ENCODE measurements at places on chromosomes 3 and 15.
A peak's percentile ranks its signal among the peaks of the same experiment; 100 is the strongest.

DNA sequence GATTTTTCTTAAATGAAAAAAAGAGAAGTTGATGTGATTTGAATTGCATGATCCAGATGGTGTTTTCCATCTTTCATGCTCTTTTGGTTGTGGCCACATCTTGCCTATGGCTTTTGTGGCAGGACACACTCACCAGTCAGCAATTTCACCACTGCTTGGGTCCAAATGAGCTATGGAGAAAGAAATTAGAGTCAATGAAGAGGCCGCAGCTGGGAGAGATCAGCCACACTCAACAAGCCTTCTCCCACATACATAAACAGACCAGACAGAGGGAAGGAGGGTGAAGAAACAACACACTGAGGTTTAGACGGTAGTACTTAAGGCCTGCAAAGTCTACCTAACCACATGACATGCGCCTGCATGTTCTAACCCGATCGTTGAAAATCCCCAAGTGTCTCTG lies 110.7 kb upstream of the CDIN1 start:
- no peak for DNase-seq

DNA sequence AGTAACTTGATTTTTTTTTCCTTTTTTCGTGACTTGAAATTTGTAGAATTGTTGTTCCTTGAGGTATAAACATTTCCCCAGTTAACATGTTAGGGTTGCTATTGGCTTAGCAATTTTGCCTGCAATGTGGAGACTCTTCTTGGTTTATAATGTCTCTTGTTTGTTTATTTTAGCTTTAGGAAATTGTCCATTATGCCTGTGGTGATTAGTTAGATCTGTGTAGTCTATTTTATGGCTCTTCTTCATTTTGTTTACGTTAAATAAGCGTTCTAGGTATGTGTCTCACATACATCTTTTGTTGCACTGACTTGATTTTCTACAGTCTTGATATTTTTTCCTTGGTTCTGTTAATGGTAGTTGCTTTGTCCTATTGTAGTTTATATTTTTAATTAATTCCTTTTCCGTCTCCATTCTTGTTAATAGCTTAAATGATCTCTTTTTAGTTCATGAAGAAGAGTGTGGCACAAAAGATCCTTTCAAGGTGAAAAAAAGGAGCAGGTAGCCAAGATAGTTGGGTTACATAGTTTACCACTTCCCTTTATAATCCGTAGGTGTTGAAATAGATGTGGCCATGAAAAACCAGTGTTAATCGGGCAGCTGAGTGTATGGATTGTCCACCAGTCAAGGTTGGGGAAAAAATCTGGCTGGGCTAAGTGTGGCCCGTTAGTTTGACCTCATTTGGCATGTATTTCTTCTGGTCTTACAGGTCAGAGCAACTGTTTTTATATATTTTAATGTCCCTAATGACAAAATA lies 12.1 kb downstream of the IQGAP1 start:
- no peak for DNase-seq

DNA sequence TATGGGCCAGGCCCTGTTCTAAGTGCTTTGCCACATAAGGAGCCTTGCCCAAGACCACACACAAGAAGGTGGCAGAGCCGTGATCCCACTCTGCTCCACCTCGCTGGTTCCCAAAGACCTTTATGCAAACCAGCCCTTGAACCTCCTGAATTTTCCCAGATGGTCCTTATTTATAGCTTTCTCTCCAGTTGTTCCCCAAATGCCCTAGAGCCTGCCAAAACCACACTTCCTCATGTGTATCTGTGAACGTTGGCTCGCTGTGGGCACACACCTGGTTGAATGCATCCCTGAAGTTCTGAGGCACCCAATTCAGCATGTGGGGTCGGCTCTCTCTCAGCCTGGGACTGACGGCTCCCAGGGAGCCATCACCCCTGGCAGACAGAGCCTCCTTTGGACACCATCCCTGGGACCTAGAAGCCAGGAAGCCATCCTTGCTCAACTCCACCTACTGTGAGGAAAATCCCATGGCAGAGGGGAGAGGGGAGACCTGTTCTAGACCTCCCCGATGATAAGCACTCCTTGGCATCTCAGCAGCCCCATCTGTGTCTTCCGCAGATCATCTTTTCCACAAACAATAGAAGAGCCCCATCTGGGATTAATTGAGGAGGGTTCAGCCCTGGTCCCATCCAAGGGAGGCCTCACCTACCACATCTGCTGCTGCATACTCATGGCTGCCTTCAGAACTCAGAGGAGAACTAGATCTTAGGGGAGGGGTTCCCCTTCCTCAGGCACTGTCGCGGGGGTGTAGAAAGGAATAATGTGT lies 42.3 kb upstream of the LIMD1 start:
- no peak for DNase-seq

GRCh38 chr15:83747050-83747717 lies 93.3 kb downstream of the ADAMTSL3 start:
- DNase-seq, result peak; percentile 69

DNA sequence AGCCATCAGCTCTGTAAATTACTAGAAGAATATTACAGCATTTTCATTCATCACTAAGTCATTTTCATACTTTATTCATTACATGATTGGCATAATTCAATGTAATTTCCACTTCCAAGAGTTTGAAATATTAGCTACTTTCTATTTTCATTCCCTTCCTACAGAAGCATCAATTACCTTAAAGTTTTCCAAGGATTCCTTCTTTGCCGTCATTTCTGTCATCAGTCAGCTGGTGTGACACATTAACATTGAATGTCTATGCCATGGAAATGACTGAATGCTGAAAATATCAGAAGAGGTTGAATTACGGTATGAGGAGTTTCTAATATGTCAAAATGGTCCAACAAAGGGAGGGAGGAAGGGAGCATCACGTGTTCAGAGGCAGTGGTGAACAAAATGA lies 718.2 kb upstream of the GRM7 start:
- DNase-seq, result no peak

GRCh38 chr3:65351753-65352152 lies 664.0 kb upstream of the ADAMTS9 start:
- DNase-seq, result no peak

- no peak for DNase-seq
Measured at GRCh38 chr3:195736866-195737490, 16.2 kb downstream of the MUC20 start.

DNA sequence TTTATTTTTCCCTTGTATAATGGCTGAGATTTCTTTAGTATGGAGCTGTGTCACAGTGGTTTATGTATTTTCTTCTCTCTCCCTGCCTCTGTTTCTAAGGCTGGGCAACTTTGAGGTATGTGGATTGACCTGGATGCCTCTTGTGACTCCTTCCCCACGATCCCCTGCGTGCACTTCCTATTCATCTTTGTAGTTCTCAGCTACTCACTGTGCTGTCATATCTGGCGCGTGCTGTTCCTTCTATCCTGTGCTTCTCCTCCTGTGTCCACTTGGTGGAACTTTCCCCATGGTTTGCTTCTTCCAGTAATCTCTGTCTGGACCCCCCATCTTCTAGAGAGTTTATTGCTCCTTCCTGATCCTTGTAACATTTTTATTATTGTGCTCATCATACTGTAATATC lies 97.3 kb downstream of the AKAP13 start:
- DNase-seq, result no peak

DNA sequence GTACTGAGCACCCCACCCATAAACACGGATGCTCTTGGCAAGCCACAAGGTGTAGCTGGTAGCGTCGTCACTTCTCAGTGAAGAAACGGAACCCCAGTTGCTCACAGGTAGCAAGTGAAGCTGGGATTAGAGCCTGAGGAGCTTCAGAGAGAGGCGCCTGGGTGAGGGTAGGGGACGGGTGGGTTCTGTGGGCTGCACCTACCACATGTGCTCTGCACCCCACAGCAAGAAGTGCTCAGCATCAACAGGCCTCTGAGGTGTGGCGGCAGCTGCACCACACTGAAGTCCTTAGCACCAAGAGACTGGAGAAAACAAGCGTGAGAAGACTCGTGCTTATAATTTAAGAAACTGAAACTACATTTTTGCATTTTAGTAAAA lies 9.8 kb downstream of the MAP6D1 start:
- no peak for DNase-seq

- no peak for DNase-seq
Measured at GRCh38 chr3:144774897-144775296, 803.3 kb downstream of the DIPK2A start.

DNA sequence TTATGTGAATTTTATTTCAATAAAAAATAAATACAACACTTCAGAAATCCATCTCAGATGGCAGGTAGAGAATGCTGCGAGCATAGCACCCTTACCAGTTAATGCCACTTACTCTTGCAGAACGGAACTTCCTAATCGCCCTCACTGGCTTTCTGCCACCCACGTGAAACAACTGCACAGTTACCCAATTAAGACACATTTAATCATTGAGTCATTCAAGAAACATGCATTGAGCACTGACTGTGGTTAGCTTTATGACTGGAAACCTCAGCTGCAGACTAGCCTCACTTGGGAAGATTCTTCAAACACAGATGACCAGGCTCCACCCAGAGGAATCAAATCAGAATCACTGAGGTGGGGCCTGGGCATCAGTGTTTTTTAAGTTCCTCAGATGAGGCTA lies 5.6 kb upstream of the MFGE8 start:
- no peak for DNase-seq

DNA sequence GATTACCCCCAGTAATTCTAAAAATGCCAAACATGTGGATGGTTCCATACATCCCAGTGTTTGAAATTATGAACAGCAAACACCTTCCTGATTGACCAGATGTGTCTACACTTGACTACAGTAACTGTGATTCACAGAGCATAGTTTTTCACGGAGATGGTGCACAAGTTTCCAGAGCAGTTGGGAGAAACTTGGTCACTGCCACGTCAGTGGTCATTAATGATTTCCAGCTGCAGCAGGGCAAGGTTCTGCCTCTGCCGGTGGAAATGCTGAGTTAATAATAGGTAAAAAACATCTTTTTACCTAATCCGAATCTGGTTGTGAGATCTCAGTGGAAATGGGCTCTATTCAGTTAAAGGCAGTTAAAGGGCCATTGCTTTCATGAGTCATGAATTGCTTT lies 154.1 kb upstream of the FEZF2 start:
- DNase-seq, result no peak
